Cardiac muscle cell (in vitro differentiated cells and primary cell): ENCODE measurements at places on chromosomes 16 and 17. TPM values are rescaled to one million over a fixed set of nuclear protein-coding genes. Genes with fewer than 3 reads are reported as not detected.

GRCh38 chr17:59754552-59754951 is 47.1 kb downstream of the VMP1 start:
- no peak for DNase-seq
- H3K4me1 ChIP-seq = peaks cover 24% of the 10 kb centered on the region
- H3K27me3 ChIP-seq = no peaks in the 10 kb centered on the region
- H3K36me3 ChIP-seq = peaks cover 3% of the 10 kb centered on the region
- peak overlapping the region; percentile 47 for H3K27ac ChIP-seq

- H3K27me3 ChIP-seq = no peaks in the 10 kb centered on the region
- no peak for DNase-seq
- H3K27ac ChIP-seq = no peak overlapping the region
- no peaks in the 10 kb centered on the region for H3K36me3 ChIP-seq
- peaks cover 4% of the 10 kb centered on the region for H3K4me1 ChIP-seq
- no peak overlapping the region for H3K4me3 ChIP-seq
These were observed 29.8 kb downstream of the CNGB1 start for GRCh38 chr16:57941016-57941664.

- H3K27me3 ChIP-seq = peaks cover 5% of the 10 kb centered on the region
- DNase-seq = peak; percentile 64
- no peaks in the 10 kb centered on the region for H3K36me3 ChIP-seq
These were observed at the start of gene CHST4 for GRCh38 chr16:71526111-71526631. TSS of gene CHST4 (plus strand) at chr16:71526426. CDS start at chr16:71536678, 10,252 bp downstream.

DNA sequence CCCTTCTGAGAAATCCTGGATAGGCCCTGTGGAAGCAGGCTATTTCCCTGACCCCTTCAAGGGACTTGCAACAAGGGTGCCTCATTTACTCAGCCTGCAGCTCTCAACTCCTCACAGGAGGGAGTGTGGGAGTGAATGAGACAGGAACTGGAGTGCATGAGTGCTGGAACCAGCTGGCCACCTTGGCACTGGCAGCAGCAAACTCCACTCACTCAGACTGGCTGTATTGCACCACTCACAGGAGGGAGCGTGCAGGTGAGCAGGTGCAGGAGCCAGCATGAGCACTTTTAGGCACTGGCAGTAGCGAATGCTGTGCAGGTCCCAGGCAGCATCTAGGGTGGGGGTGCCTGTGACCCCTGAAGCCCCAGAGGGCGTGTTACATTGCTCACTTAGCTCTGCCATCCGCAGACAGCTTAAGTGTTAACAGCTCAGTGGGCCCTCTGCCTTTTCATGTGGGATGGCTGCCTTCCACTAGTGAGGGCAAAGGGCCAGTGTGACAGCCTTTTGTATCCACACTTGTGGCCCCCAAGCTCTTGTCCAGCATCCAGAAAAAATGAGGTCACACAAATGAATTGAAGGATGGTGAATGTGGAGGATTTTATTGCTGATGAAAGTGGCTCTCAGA is 11.0 kb upstream of the ZNHIT3 start:
- DNase-seq = no peak
- H3K36me3 ChIP-seq = no peaks in the 10 kb centered on the region
- no peak overlapping the region for H3K27ac ChIP-seq
- H3K4me3 ChIP-seq = no peak overlapping the region
- H3K4me1 ChIP-seq = no peaks in the 10 kb centered on the region

- no peaks in the 10 kb centered on the region for H3K27me3 ChIP-seq
- no peaks in the 10 kb centered on the region for H3K36me3 ChIP-seq
- H3K4me3 ChIP-seq = no peak overlapping the region
- no peak overlapping the region for H3K27ac ChIP-seq
- DNase-seq = peak; percentile 82
- H3K4me1 ChIP-seq = no peaks in the 10 kb centered on the region
These were observed 67.8 kb downstream of the BMERB1 start for GRCh38 chr16:15502041-15502725.

DNA sequence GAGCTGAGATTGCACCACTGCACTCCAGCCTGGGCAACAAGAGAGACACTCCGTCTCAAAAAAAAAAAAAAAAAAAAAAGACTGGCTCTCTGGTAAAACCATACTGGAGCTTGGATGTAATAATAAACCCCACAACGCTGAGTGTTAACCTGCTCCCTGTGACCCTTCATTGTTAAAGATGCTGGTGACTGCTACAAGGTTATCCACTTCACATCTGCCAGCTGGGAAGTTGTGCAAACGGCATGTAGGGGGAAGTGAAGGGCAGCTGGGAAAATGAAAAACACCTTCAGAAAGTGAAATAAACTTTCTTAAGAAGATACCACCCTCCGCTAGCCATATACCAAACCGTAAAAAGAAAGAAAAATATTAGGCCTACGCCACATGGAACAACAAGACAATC is 131.0 kb upstream of the NUDT7 start:
- no peak overlapping the region for H3K27ac ChIP-seq
- H3K36me3 ChIP-seq = no peaks in the 10 kb centered on the region
- no peaks in the 10 kb centered on the region for H3K27me3 ChIP-seq
- H3K4me3 ChIP-seq = no peak overlapping the region
- no peaks in the 10 kb centered on the region for H3K4me1 ChIP-seq
- no peak for DNase-seq

- no peak overlapping the region for H3K27ac ChIP-seq
- no peak overlapping the region for H3K4me3 ChIP-seq
- no peaks in the 10 kb centered on the region for H3K36me3 ChIP-seq
- peaks cover 2% of the 10 kb centered on the region for H3K27me3 ChIP-seq
These were observed 408.8 kb upstream of the ASIC2 start for GRCh38 chr17:33701910-33702309.

DNA sequence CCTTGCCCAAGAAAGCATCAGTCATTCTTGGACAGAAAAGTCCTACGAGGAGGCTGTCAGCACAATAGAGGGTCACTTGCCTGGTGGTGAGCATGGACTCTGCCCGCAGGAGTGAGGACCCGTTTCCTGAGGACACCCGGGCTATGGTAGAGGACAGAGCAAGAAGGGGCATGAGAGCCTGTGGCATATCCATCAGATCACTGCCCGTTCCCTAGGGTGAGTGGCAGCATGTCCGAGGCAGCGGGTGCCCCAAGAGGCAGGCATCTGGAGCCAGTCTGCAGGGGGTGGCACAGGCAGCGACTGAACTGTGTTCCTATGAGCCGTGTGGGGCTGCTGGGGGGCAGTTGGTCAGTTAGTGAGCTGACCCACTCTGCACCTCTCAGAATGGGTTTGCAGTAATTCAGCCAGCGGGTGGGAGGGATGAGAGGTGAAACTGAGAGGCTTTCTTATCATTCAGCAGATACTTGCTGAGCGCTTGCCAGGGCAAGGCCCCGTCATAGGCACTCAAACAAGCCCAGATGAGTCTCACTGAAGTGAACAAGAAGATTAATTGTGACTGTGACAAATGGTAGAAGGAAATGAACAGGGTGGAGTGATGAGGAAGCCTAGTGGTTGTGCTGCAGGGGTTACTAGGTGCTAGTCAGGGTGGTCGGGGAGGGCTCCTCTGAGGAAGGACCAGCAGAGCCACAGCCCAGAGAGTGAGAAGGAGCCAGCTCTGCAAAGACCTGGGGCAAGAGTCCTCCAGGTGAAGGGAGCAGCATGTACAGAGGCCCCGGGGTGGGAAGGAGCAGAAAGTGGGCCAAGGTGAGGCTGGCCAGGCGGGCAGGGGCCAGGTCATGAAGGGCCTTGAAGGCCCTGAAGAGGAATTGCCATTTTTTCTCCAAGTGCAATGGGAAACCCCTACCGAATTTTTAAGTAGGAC is 87.9 kb downstream of the CLEC16A start:
- no peaks in the 10 kb centered on the region for H3K27me3 ChIP-seq
- DNase-seq = peak; percentile 46

- H3K4me1 ChIP-seq = peaks cover 37% of the 10 kb centered on the region
- DNase-seq = peak; percentile 43
- peak overlapping the region; percentile 69 for H3K4me3 ChIP-seq
- H3K27ac ChIP-seq = peak overlapping the region; percentile 95
- no peaks in the 10 kb centered on the region for H3K36me3 ChIP-seq
- H3K27me3 ChIP-seq = no peaks in the 10 kb centered on the region
These were observed 887 bp downstream of the ZBTB4 start for GRCh38 chr17:7478276-7479212.

- H3K36me3 ChIP-seq = no peaks in the 10 kb centered on the region
- H3K27ac ChIP-seq = no peak overlapping the region
- no peak overlapping the region for H3K4me3 ChIP-seq
- peak; percentile 81 for DNase-seq
- H3K4me1 ChIP-seq = no peaks in the 10 kb centered on the region
- no peaks in the 10 kb centered on the region for H3K27me3 ChIP-seq
These were observed 39.5 kb downstream of the VMP1 start for GRCh38 chr17:59746849-59747445.

DNA sequence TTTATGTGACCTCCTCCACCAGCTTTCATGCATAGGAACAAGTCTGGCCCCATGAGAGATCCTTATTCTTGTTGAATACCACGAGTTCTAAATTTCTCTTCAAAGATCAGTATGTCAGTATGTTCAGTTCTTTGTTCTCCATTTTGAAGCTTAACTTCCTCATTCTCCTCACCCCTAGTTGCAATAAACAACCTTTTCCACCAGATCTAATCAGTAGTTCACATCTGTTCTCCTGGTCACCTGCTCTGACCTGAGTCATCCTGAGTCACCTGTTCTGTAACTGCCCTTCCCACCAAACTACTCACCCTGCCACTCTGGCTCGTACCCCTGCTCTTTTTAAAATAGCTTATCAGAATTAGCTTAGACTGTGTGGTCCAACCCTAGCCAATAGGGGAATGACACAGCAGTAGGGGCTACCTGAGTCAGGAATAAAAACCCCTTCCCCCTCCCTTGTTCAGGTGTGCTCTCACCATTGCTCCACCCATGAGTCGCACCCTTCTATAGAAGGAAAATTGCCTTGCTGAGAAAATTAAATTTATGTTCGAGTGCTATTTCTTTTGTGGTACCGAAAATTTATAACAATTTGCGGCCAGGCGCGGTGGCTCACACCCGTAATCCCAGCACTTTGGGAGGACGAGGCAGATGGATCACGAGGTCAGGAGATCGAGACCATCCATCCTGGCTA is 94.6 kb downstream of the EMP2 start:
- no peaks in the 10 kb centered on the region for H3K4me1 ChIP-seq
- DNase-seq = no peak
- no peak overlapping the region for H3K4me3 ChIP-seq
- peaks cover 7% of the 10 kb centered on the region for H3K36me3 ChIP-seq

GRCh38 chr17:39757931-39758873 is 20.5 kb downstream of the GRB7 start:
- H3K27me3 ChIP-seq = no peaks in the 10 kb centered on the region
- H3K4me3 ChIP-seq = no peak overlapping the region
- no peak for DNase-seq
- H3K4me1 ChIP-seq = peaks cover 13% of the 10 kb centered on the region
- H3K27ac ChIP-seq = no peak overlapping the region
- H3K36me3 ChIP-seq = no peaks in the 10 kb centered on the region

GRCh38 chr17:62059414-62059813 is 5.7 kb downstream of the MED13 start:
- H3K4me3 ChIP-seq = no peak overlapping the region
- peak overlapping the region; percentile 26 for H3K27ac ChIP-seq
- H3K27me3 ChIP-seq = no peaks in the 10 kb centered on the region
- peaks cover 31% of the 10 kb centered on the region for H3K4me1 ChIP-seq
- H3K36me3 ChIP-seq = peaks cover 36% of the 10 kb centered on the region
- DNase-seq = no peak

DNA sequence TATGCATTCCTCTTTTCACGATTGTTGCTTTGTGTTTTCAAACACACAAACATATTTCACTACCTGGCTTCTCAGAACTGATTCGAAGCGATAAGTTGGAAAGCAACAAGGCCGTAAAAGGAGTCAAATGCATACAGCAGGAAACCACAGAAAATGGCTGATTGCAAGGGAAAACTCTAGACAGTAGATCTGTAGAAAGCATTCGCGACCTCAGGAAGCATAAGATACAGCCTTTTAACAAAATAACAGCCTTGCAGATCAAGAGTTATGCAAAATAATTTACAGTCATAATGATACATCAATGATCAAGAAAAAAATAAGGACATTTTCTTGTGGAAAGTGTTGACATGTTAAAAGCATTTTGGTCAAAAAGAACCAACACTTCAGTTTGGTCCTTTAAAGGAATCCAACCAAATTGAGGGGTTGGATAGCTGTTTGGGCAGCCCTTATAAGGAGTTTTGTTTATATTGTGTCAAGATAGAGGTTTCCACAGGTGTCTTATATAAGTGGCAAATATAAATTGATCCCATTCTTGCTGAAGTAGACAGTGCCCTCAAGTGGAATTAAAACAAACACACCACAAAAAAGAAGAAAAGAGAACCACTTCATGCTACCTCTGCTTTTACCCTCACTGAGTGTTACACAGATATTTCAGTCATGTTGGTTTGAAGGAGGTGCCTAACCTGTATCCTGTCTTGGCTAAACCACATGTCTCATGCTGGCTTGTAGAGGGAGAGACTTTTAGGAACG is 5.5 kb downstream of the CYLD start:
- peaks cover 3% of the 10 kb centered on the region for H3K36me3 ChIP-seq
- H3K4me1 ChIP-seq = no peaks in the 10 kb centered on the region
- DNase-seq = peak; percentile 47
- H3K4me3 ChIP-seq = no peak overlapping the region
- H3K27ac ChIP-seq = no peak overlapping the region

DNA sequence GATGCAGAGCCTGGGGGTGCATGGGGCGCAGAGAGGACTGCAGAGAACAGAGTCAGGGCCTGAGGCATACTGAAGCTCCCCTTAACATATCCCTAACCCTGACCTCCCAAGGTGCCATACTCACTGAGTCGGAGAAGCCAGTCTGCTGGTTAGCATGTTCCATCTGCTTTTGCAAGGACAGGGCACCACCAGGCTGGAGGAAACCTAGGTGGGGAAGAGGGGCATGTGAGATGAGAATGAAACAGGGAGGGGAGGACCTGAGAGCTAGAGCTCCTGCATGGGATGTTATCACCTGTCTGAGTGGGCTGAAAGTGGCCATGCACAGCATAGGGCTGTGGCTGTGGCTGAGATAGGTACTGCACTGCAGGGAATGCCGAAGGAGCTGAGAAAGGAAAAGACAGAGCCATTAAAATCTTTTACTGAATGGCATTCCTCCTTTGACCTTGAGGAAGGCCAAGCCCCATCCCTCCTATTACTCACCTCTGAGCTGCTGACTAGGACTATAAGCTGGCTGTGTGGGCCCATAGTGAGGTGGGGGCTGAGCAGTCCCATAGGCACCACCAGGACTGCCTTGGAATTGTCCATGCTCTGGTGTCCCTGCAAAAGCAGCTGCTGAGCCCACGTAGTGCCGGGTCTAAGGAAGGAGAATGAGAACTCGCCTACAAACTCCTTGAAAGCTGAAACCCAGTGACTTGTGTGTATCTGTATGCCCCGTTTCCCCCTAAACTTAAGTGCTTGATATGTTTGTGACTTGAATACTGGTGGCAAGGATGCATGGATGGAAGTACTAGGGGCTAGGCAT is 1.9 kb downstream of the GPS2 start:
- no peaks in the 10 kb centered on the region for H3K27me3 ChIP-seq
- H3K36me3 ChIP-seq = peaks cover 46% of the 10 kb centered on the region
- no peak overlapping the region for H3K4me3 ChIP-seq
- no peak for DNase-seq

GRCh38 chr16:117379-118365 is 20.8 kb downstream of the NPRL3 start:
- H3K4me3 ChIP-seq = no peak overlapping the region
- peaks cover 5% of the 10 kb centered on the region for H3K4me1 ChIP-seq
- DNase-seq = peak; percentile 58
- no peaks in the 10 kb centered on the region for H3K27me3 ChIP-seq
- H3K36me3 ChIP-seq = no peaks in the 10 kb centered on the region

Gene GNG13
- not detected in 2 replicates for total RNA-seq

Gene CCNF
- 10.5 and 44.0 TPM in 2 replicates for total RNA-seq

Gene TPPP3
- total RNA-seq = 2.5 and 4.6 TPM in 2 replicates

Gene SEPTIN1
- 0.92 and 0.95 TPM in 2 replicates for total RNA-seq

Gene FNDC8
- total RNA-seq = not detected in 2 replicates

Gene KRTAP1-1
- total RNA-seq = not detected in 2 replicates

Gene RHBDL3
- 0.04 and 0.09 TPM in 2 replicates for total RNA-seq
